ENCODE measurements at places on chromosomes 16 and 17.

GRCh38 chr17:46895171-46895570 is 27.8 kb upstream of the GOSR2 start:
- DNase-seq = no peak

DNA sequence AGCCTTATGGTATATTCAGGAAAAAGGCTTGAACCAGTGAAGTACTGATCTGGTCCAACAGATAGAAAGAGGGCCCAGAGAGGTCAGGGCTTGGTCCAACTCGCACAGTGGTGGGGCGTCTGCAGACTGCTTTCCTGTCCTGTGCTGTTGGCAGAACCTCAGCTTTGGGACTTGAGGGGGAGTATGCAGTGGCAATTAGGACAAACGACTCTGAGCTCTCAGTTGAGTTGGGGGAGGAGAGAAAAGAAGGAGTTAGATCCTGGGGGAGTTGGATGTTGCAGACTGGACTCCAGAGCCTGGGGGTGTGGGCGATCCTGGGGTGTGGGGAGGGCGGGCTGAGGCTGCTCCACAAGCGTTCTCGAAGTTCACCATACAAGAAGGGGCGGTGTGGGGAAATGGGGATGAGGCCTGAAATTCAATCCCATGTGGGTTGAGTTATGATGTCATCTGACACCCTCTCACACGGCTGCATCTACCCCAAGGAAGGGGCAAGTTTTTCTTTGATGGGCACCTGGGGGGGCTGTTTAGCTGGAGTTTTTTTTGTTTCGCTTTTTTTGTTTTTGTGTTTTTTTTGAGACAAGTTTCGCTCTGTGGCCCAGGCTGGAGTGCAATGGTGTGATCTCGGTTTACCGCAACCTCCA is 14.6 kb downstream of the GRB7 start:
- DNase-seq = no peak

DNA sequence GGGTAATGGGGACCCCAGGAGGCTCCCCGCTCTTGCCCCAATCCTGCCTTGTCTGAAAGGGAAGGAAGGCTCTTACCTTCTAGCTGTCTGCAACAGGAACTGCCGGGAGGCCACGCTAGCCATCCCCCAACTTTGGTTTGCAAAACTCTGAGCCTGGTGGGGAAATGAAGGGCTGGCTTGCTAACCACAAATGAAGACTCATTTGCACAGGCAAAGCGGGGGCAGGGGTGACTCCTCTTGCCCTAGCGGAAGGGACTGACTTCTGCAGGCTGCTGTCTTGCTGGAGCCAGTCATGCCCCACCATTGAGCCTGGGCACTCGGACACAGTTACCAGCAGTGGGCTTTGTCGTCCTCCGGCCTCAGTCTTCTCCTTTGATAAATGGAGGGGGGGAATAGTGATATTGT is 52.6 kb downstream of the PLCG2 start:
- DNase-seq = peak; percentile 66

GRCh38 chr16:21652453-21652852 is at the start of gene IGSF6:
IGSF6 (minus strand) TSS chr16:21652608; CDS start chr16:21652598, 10 bp downstream.
- no peak for DNase-seq

DNA sequence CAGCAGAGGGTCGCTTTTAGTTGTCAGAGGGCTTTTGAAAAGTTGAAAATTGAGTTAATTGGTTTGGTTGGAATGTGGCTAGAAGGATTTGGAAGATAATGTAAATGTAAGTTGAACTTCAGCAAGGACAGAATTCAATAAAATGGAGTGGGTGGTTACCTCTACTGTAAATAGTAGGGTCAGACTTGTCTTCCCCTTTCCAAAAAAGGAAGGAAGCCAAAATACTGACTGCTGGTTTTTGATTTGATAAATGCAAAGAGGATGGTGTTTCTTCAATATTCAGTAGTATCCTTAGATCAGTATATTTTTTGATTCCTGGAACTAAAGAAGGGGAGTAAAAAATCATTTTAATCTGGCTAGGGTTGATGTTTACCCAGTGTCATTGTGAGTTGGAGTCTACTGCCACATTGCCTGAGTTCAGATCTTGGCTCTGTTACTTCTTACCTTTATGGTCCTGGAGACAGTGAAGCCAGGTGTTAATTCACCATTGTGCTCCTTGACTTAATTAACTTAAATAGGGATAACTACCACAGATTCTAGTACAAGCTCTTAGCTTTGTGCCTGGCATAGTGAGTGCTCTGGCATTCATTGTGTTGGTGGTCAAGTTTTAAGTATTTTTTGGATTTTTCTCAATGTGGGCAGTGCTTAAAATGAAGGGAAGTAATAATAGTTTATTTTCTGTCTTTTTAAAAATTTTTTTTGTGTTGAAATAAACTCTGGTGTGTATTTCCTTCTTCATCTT is 4.4 kb downstream of the HAPSTR1 start:
- no peak for DNase-seq

- DNase-seq = no peak
Observed at GRCh38 chr16:49623501-49624266, 232.2 kb downstream of the ZNF423 start.

DNA sequence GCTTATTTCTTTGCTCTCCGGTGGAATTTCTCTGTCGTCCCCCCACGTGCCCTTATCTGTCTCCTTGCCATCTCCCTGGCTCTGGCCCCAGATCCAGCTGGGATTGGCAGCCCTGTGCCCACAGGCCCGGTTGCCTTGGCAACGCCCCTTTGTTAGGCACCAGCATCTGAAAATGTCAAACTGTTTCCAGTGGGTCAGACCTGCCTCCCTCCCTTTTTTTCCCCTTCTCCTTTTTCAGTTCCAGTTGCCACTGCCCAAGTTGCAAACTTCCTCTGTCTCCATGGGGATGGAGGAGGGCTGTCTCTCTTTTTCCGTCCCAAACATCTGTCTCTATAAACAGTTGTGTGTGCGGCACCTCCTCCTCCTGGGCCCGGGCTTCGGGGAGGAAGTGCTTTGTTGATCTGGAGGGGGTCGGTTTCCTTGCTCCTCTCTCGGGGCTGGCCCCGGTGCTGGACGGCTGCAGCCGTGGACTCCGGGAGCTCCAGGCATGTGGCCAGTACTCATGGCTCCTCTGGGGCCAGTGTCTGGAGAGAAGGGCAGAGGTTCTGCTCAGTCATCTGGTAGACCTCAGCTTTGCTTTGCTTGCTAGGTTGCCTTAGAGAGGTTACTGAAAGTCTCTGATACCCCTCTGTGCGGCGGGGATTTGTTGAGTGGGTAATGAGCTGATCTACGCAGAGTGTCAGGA is 35.3 kb downstream of the SOCS3 start:
- DNase-seq = peak; percentile 23

All from activated gamma-delta T cell treated with Interleukin-2 at 50 U/mL for 16 hours (primary cell).